ENCODE measurements at places on chromosomes 11 and 22.

- no peak for DNase-seq
Observed at GRCh38 chr11:101049123-101049522, 80.5 kb downstream of the PGR start.

- no peak for DNase-seq
Observed at GRCh38 chr11:14809466-14809865, 82.6 kb downstream of the CYP2R1 start.

DNA sequence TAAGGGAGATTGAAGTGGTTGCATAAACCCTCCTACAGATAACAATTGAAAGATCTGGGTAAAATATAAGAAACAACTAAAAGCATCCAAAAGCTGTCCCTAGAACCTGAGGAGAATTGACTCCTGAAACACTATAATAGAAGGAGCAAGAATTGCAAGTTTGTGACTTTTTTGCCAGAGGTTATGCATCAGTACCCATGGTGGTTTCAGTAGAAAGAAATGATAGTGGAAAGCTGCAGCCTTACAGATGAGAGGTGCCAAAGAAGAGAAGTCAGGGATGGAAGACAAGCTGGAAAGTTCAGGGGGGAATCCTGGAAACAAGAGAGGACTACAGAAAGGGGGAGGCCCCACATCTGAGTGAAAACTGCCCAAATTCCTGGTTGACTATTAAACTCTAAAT, 80.7 kb downstream of the PACS1 start:
- no peak for DNase-seq

DNA sequence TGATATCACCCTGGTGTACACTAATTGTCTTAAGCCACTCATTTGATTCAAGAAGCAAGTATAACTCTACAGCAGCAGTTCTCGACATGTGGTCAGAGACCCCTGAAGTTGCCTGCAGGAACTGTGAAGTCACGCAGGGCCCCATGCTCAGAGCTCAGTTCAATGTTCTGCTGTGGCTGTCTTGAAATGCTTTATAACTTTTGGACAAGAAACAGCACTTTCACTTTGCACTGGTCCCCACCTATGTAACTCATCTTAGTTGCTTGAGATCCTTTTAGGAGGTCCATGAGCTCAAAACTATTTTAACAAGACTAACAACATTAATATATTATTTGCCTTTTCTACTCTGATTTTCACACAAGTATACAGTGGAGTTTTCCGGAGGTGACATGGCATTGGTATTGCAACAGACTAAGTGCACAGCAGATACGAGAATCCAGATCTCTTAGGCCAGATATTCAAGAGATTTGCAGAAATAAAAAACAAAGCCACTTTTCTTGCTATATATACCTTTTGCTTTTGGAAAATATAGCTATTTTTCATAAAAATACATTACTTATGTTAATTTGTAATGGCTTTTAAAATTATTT, 64.8 kb downstream of the PRR5L start:
- no peak for DNase-seq

GRCh38 chr22:19722178-19722981, 959 bp upstream of the GP1BB start:
- no peak for DNase-seq

GRCh38 chr11:11572386-11572785, 49.4 kb downstream of the GALNT18 start:
- DNase-seq: no peak

GRCh38 chr22:43342347-43343261, 568 bp downstream of the SCUBE1 start:
- DNase-seq: no peak

- DNase-seq: no peak
Observed at GRCh38 chr22:44709881-44710392, 7.9 kb downstream of the PRR5 start.

GRCh38 chr11:8203414-8203715, 34.5 kb upstream of the RIC3 start:
- no peak for DNase-seq

DNA sequence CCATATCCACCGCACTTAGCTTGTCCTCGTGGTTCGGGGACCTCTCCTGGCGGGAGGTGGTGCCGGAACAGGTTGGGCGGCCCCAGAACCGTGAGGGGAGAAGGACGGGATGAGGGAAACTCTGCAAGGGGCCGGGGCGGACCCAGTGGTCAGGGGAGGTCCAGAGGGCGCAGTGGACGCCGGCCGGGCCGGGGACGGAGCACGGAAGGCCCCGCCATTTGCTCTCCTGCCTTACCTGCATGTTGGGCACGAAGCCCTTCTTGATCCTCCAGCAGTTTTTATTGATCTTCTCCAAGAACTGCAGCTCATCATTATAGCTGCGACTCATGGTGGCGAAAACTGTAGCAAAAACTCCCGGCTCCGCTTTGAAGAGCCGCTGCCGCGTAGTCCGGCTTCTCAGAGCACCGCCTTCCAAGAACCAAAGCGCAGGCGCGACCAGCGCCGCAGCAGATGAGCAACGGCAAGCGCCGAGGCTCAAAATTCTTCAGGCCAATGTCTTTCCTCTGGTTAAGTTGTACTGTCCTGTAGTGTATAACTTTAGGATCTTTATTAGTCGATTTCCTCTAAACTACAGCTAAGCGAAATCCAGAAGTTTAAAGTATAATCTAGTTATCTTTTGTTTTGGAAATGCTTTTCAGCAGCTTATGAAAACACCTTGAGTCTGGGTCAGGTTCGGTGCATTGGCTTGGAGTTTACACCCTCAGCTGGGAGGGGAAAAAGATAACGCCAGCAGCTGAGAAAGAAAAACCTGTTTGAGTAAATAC, at the start of gene RTCB:
Gene RTCB (minus strand): TSS at position 419 of the 764 bp plus-strand sequence. CDS start 91 bp downstream, at position 328.
- DNase-seq: peak; percentile 38

- DNase-seq: no peak
Observed at GRCh38 chr11:30017445-30017895, 640 bp upstream of the KCNA4 start.

DNA sequence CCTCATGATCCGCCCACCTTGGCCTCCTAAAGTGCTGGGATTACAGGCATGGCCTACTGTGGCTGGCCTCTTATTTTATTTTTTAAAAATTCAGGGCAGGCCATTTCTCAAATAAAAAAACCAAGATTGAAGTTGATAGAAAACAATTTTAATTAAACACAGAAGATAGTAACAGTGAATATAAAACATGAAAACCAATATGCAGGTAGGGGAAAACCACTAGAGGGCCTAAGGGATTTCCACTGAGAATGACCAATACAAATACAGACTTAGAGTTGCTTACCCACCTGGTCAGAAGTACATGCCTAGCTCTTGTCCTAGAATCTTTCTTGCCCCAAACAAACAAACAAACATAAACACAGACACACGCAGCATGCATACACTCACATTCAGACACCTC, 1.7 kb upstream of the RTCB start:
- DNase-seq: no peak

DNA sequence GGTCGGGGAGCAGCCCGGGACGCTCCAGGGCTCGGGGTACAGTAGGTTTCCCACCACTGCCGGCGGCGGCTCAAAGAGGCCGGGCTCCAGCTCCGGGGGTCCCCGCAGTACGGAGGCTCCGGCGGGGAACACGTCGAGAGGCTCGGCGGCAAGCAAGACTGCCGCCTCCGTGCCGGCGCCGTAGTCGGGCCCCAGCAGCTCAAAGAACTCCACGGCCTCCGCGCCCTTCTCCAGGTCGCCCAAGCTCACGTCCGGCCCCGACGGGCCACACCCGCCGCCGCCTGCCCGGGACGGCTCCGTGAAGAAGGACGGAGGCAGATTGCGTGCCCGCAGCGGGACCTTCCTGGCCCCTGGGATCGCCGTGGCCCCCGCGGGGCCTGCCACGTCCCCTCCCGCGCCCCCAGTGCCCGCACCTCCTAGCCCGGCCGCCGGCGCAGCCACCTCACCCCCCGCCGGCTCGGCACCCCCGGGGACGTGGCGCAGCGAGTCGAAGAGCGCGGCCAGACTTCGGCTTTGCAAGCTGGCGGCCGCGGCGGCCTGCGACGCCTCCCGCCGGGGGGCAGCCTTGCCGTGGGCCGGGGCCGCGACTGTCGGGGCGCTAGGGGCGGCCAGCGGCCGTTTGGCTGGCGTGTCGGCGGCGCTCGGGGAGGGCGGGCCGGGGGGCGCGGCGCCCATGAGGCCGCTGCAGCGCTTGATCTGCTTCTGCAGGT, 775 bp downstream of the FAM181B start:
- DNase-seq: no peak

- no peak for DNase-seq
Observed at GRCh38 chr11:115181538-115181937, 322.7 kb downstream of the CADM1 start.

- no peak for DNase-seq
Observed at GRCh38 chr11:69063652-69064260, 15.0 kb downstream of the TPCN2 start.

- DNase-seq: no peak
Observed at GRCh38 chr22:29219881-29220670, 14.4 kb downstream of the EMID1 start.

DNA sequence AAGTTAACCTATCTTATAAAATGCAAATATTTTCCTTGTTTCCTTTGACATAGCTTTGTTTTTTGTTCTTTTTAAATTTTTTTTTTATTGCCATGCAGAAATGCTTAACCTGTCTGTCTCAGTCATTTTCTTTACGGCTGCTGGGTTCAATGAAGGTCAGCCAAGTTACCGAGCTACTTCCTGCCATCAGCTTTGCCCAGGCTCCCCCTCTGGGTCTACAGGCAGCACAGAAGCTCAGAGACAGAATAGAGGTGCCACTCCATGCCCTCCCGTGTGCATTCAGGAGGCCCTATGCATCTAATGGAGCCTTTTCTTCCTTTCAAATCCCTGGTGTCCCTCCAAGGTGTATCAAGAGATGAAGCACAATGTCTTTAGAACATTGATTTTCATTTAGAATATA, 411.0 kb upstream of the NARS2 start:
- DNase-seq: no peak

DNA sequence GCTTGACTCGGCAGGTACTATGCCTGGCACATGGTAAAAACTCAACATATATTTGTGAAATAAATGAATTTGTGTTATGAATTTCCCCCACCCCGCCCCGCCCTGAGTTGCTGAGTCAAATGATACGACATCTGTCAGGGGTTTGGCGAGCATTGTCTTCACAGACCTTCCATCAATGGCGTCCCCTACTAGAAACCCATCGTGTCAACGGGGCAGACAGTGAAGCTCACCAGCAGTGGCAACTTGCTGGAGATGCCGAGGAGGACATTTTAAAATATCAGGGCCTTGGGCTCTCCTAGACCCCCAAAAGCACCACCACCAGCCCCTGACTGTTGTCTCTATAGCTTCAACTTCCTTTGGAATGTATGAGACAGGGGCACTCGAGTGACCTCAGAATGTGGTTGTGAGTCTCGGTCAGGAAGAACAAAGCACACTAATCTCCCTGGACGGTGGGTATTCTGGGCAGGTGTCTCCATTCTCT, 761 bp upstream of the NXF1 start:
- no peak for DNase-seq

DNA sequence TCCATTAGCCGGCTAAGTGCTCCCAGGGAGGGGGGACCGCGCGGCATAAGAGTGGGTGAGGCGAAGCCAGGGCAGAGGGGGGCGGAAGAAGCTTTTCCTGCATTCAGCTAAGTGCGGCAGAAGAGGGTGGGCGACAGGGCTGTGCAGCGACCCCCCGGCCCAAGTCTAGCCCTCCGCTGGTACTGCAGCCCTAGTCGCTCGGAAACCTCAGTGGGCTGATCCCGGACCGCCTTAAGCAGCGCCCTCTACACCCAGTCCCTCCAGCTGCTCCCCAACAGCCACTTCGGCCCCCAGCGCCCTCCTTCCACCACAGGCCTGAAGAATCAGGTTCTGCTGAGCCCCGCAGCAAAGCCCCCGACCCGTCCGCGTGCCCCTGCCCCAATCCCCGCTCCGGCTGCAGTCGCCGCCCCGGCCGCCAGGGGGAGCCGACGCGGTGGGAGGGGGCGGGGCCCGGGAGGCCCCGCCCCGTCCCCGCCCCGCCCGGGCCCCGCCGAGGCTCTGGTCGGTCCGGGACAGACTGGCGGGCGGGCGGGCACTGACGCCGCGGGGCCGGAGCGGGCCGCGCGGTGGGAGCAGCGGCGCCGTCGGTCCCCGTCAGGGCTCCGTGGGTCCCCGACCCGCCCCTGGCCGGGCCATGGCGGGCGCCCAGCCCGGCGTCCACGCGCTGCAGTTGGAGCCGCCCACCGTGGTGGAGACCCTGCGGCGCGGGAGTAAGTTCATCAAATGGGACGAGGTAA, at the start of gene PLCB3:
Gene PLCB3 (plus strand): TSS at position 515 of the 737 bp plus-strand sequence. CDS start 120 bp downstream, at position 635.
- DNase-seq: no peak

- DNase-seq: no peak
Observed at GRCh38 chr22:43005106-43005505, 9.8 kb downstream of the PACSIN2 start.

DNA sequence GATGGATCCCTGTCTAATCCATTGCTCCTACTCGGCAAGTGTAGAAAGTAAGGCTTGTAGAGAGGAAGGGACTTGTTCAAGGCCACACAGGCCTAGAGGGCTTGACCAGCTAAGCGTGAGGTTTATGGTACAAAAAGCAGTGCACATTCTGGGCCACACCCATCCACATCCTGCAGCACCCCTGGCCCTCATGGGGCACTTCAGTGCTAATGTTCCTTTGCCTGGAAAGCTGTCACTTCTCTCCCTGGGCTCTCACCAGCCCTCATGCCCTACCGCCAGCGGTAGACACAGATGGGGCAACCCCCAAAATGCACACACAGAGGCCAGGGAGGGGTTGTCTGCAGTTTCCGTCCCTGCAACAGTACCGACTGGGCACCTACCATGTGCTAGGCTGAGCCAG, 7.1 kb upstream of the MGAT3 start:
- DNase-seq: no peak

DNA sequence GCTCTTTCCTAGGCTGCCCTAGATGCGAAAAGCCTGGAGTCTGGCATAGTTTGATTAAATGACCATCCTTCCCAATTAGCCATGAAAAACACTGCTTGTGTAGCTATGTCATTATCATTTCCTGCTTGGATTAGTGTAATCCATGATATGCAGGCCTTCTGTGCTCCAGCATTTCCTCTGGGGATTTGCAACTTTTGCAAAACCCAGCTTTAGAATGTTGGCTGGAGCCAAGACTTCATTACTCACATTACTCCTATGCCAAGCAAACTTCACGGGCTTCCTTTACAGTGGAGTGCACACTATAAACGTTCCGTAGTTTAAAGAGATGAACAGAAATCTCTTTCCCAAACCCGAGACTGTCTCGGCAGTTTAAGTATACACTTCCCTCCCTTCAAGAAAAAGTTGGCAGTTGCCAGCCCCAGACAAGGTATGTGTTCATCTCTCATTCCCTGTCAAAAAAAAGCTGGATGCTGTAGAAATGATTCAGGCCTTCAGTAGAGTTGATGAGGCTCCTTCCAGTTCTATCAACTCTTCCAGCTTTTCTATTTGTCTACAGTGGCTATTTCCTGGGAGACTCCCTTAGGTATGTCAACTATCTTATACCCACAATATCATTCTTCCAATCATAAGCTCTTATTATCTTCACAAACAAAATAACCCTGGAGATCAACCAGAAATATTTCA, 180.0 kb downstream of the MAML2 start:
- no peak for DNase-seq

- DNase-seq: no peak
Observed at GRCh38 chr11:2837096-2837601, 48.4 kb downstream of the CDKN1C start.

- DNase-seq: no peak
Observed at GRCh38 chr22:24407278-24407665, 20.1 kb upstream of the ADORA2A start.
